ENCODE measurements at places on chromosomes 4 and X.

GRCh38 chr4:32631831-32632230 is 1911.7 kb downstream of the PCDH7 start:
- DNase-seq, result no peak

GRCh38 chrX:96424007-96424406 is 260.6 kb upstream of the DIAPH2 start:
- DNase-seq, result no peak

DNA sequence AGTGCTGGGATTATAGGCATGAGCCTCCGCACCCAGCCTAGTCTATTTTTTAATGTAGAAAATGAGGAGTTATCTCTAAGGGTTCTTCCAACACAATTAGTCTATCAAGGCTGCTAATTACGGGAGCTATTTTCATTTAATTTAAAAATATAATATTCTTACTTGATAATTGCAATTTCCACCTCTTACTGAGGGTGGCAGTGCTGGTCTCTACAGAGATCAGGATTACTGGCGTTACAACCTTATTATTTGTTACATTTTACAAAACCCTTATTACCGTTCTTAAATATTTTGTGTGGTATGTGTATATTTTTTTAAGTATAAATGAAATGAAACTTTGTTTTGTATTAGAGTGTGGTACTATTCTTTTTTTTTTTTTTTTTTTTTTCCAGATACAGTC is 17.6 kb upstream of the GK start:
- DNase-seq, result no peak

GRCh38 chr4:183468210-183469095 is 24.0 kb downstream of the CDKN2AIP start:
- no peak for DNase-seq

DNA sequence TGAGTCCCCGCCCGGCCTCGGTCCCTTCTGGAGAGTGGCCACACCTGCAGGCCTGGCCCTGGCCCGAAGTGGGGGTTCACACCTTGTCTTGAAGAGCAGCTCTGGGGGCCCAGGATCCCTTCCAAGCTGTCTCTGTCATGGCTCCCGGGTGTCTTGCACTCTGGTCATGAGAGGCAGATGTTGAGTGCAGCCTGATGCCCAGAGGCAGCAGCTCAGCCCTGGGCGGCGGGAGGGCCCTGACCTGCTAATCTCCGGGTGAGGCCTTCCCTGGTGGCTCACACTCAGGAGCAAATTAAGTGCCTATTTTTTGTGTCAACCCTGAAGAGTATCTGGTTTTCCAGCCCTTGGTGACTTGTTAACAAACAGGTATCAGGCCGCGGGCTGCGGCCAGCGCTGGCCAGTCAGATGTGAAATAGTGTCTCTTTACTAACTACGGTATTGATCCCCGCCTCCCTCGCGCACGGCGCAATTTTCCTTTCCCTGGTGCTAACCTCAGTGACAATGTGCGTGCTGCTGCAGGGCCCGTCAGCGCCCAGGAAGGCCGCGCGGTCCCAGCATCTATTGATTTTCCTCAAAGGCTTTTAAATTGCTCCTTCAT is 24.2 kb downstream of the NKX1-1 start:
- no peak for DNase-seq

GRCh38 chrX:477441-478012 is 90.8 kb upstream of the PPP2R3B start:
- no peak for DNase-seq

Measured in stimulated activated CD4-positive, alpha-beta T cell treated with anti-CD3 and anti-CD28 coated beads, Interleukin-15, amount 100 ng/mL, for 24 hours (primary cell).